ENCODE measurements at places on chromosomes 6 and 20. TPM values are rescaled to one million over a fixed set of nuclear protein-coding genes. Genes with fewer than 3 reads are reported as not detected.

Gene C20orf141
- total RNA-seq, result not detected

Gene CST2
- not detected for total RNA-seq

- no peak for DNase-seq
Observed at GRCh38 chr20:14745830-14746229, 408.4 kb upstream of the FLRT3 start.

GRCh38 chr6:2935566-2936291 lies 32.6 kb upstream of the SERPINB9 start:
- no peak for DNase-seq

GRCh38 chr20:46177768-46178167 lies 59.7 kb downstream of the CD40 start:
- DNase-seq, result no peak

- no peak for DNase-seq
Observed at GRCh38 chr6:40713002-40713719, 126.0 kb upstream of the LRFN2 start.

GRCh38 chr20:35395728-35396127 lies 16.0 kb downstream of the UQCC1 start:
- DNase-seq, result peak; percentile 82

GRCh38 chr20:64166721-64167615 lies 2.7 kb downstream of the MYT1 start:
- DNase-seq, result no peak

DNA sequence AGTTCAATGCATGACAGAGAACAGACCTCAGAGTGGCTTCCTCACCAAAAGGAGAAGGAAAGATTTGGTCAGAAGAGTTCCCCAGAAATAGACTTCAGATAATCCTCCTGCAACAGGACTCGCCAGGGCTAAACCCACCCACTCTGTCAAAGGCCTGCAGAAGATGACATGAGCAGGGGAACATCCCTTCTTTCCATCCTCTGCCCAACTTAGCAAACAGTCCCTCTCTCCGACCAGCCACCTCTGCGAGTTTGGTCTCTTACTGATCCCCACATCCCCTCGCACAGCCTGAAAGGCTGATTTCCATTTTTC lies 7.5 kb downstream of the NFATC2 start:
- DNase-seq, result no peak

- no peak for DNase-seq
Observed at GRCh38 chr6:33896391-33897188, 92.8 kb upstream of the MLN start.

GRCh38 chr6:108897371-108897770 lies 49.1 kb downstream of the ARMC2 start:
- no peak for DNase-seq

DNA sequence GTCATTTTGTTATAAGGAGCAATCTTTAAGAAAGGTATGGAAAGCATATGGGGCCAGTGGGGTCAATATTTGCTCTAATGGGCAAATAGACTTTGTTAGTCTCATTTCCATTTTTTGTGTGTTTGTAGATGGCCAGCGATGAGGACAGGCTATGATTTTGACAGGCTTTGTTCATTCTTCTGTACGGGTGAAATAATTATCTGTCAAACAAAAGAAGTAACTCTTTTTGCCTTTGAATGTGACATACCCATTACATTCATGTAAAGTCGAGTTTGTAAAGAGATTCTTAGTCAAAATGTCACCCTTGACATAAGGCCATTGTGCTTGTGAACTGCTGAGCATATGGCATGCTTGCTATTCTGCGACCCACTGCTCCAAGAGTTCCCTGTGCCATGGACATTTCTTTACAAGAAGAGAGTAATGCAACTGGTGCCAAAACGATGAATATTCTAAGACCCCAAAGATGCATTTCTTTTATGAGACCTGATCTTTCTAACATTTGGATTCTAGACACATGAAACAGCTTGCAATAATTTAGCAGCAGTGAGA lies 38.2 kb upstream of the JAG1 start:
- DNase-seq, result no peak

- peak; percentile 91 for DNase-seq
Observed at GRCh38 chr6:63527658-63528514, 44.4 kb upstream of the LOC128125822 start.

DNA sequence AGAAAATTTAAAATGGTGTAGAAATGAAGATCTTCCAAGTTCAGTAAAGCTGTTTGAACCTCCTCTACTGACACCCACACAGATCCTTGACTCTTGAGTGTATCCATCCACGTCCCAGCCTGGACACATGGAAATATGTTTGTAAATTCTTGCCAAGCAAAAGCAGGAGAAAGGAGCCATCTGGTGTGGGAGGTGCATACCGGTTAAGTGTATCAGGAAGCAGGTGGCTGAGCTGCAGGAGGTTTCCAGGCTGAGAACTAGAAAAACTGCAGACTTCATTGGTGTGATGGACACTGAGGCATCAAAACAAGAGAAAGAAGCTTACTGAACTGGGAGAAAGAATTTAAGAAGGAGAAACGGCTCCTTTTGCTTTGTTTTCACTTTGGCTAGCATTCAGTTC lies 229.9 kb upstream of the GRIK2 start:
- no peak for DNase-seq

GRCh38 chr6:14272737-14273085 lies 155.1 kb downstream of the CD83 start:
- no peak for DNase-seq

DNA sequence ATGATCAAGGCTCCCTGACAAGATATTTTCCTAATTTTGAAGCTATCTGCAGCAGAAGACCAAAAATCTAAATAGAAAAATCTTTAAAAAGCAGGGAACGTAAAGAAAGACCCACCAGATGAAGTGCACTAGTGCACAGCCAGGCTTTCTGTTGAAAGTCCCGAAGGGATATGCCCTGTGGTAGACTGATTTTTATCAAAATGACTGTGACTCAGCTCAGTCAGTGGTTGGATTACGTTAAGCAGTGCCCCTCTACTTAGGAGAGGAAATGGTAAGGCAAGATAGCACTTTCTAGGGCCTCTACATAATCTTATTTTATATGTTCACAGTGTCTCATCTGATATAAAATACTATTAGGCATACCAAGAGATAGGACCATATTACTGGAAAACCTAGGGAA lies 123.4 kb upstream of the RAB32 start:
- DNase-seq, result no peak

Gene RALGAPB
- 20.0 TPM for total RNA-seq

GRCh38 chr6:157424491-157425020 lies 43.6 kb downstream of the ZDHHC14 start:
- DNase-seq, result no peak

DNA sequence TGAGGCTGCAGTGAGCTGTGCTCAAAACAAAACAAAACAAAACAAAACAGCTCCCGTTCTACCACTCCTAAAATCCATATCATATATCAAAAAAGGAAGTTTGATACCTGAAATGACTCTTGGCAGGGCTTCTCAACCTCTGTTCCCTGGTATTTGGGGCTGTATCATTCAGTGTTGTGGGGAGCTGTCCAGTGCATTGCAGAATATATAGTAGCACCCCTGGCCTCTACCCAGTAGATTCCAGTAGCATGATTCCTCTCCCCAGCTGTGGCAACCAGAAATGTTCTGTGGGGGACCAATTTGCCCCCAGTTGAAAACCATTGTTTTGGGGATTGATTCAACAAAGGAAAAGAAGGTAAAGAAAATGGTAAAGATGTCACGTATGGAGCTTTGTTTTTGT lies 238.9 kb downstream of the PRL start:
- DNase-seq, result no peak

DNA sequence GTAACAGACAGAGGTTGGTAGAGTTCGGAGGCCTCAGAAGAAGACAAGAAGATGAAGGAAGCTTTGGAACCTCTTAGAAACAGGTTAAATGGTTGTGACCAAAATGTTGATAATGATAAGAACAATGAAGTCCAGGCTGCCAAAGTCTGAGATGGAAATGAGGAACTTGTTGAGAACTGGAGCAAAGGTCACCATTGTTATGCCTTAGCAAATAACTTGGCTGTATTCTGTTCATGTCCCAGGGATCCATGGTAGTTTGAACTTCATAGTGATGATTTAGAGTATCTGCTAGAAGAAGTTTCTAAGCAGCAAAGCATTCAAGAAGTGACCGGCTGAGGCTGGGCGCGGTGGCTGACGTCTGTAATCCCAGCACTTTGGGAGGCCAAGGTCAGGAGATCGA lies 11.1 kb upstream of the LSM14B start:
- DNase-seq, result peak; percentile 12

GRCh38 chr6:35804996-35805736 lies at the start of gene LHFPL5:
LHFPL5 (plus strand) TSS chr6:35805352; CDS start chr6:35805671, 319 bp downstream.
- no peak for DNase-seq

Gene AURKA
- total RNA-seq, result 137 TPM

DNA sequence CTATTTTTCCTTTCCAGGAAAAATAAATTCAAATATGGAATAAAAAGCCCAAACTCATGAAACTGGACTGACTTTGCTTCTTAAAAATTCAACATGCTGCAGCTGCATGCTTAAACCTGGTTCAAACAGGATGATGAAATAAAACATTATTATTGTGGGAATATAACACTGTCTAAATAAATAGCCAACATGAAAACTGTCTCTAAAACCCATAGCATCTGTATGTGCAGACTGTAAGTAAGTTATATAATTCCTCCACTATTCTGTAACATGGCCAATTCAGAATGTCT lies 30.4 kb upstream of the AHI1 start:
- DNase-seq, result no peak

GRCh38 chr6:104519566-104519965 lies 340.2 kb downstream of the HACE1 start:
- DNase-seq, result no peak

Gene HTR1E
- not detected for total RNA-seq

DNA sequence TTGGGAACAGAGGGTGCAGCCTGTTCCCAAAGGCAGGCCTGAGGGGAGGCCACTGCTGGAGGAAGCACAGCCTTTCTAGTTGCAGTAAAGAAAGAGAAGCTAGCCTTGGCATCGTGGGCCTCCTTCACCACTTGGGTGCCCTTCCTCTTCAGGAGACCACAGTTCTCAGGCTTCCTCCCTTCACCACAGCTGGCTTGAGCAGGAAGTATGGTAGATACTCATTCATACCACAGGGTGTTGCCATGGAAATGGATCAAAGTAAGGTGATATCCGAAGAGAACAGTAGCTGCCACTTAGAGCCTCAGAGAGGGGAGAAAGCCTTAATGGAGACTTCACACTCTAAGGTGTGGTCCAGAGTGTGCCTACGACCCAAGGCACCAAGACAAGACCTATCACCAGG lies 120.4 kb upstream of the RIPOR2 start:
- no peak for DNase-seq

Gene ZNF184
- 14.2 TPM for total RNA-seq

- DNase-seq, result no peak
Observed at GRCh38 chr6:161161889-161162624, 111.8 kb downstream of the AGPAT4 start.

Gene ELOVL5
- 57.3 TPM for total RNA-seq

DNA sequence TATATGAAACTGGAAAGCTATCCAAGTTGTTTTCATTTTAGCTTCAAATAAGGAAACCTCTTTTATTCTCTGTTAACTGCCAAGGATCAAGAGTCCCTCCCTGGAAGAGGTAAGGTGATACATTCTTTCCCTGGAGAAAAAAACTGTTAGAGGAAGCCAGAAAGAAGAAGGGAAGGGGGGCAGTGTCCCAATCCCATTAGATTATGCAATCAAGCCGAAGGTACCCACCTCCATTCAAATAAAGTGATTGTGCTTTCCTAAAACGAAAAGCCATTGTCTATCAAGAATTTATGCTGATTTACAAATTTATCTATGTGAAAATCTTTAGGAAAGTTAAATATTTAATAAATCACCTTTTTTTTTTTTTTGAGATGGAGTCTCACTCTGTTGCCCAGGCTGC lies 9.5 kb upstream of the UQCC1 start:
- no peak for DNase-seq

DNA sequence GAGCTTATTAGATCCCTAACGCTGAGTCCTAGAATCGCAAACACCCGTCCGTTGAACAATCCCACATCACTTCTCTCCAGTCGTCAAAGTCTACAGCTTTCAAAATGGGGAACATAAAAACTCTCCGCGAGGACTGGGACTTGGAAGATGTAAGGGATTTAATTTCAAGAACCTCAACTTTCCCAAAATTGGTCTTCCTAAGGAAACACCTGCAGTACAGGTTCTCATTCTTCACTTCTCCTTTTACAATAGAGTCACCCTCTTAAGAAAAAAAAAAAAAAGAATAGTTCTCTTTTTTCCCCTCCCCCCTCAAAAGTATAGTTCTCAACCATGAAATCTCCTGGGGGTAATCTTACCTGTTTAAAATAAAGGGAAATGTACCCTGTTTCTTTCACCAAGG lies 6.6 kb upstream of the ZBTB22 start:
- DNase-seq, result no peak

GRCh38 chr6:165825256-165825815 lies 162.3 kb upstream of the PDE10A start:
- DNase-seq, result no peak

Gene VWA7
- total RNA-seq, result 3.2 TPM

- DNase-seq, result no peak
Observed at GRCh38 chr6:3966426-3966825, 112.5 kb downstream of the FAM217A start.

GRCh38 chr6:146913842-146914488 lies 290.3 kb upstream of the STXBP5 start:
- DNase-seq, result peak; percentile 96

GRCh38 chr6:17281100-17281496 lies at the start of gene RBM24:
RBM24 (plus strand) TSS chr6:17281361; CDS start chr6:17281582, 221 bp downstream.
- DNase-seq, result peak; percentile 43

- DNase-seq, result peak; percentile 32
Observed at GRCh38 chr6:127484212-127484863, 25.1 kb upstream of the KIAA0408 start.

DNA sequence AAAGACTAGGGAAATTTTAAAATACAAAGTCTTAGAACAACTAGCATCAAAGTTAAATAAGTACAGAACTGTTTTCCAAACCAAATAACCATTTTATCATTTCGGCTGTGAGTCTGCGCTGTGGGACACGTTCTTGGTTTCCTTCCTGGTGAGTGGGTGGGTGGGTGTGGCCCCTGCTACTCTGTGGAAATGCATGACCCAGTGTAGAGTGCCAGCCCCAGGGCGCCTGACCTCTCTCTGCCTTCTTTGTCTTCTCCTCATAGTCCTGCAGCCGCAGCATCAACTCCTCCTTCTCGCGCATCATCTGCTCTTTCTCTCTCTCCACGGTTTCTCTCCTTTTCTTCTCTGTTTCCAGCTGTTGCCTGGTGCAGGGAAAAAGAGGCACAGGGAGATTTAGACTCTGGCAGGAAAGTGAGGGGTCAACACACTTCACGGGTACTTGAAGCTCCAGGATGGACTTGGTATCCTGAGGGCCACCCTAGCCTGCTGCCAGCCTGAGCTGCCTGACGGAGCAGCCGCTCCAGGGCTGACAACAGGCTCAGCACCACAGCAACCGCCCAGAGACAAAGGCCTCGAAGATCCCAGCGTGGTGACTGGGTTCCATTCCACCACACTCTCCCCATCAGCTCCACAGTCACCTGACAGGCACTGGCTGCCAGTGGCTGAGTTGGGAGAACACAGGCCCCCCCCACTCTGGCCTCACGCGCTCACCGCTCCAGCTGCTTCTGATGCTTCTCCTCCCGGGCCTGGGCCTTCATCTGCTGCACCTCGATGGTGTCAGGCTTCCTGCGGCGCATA lies 48.4 kb downstream of the EZR start:
- no peak for DNase-seq
